GM19239 (cell line): ENCODE measurements at places on chromosomes 11 and 22.

DNA sequence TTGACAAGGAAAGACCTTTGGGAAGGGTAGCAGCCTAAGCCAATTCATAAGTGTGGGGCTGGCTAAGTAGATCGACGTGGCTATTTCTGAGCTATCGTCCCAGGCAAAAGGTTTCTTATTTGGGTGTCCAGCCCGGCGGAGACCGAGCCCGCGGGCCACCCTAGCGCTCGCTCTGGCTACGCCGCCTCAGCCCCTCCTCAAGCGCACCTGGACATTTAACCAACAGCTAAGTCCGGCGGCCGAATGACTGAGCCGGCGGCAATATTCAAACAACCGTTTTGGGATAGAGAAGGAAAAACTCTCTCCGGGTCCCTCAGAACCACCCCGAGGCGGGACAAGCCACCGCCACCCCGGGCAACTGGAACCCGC, 457 bp downstream of the RNF141 start:
- no peak for DNase-seq

DNA sequence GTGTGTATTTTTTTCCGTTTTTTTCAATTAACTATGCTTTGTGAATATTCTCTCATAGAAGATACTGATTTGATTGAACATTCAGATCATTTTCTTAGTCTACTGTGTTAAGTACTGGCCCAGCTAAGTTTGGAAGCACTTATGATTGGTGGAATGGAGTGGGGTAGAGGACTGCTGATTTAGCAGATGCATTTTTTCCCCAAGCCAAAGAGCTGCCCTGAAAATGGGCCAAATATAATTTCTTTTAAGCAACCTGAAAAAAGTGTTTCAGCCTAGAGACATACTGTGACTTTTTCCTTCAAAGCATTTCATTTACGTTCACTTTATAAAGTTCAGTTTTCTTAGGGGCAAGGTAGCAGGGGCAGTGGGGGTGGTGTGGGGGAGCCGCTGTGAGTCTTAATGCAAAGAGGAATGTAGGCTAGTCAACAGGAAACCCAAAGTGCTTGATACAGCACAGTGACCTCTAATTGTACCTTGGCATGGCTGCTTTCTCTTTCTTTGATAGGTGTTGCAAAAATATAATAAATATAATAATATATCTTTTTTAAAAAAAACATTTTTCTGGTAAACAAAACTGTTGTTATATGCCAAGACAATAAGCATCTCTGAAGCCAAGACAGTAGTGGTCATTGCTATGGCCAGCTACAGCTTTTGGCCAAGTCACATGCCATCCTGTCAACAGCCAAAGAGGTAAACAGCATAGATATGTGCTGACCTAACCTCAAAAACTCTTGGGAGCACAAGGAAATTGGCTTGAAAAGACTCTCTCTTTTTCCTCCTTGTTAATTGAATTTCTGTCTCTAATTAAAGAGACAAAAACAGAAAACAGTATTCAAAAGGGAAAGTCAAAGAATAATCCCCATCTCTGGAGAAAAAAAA, 58.8 kb downstream of the LIF start:
- no peak for DNase-seq

- DNase-seq: no peak
Measured at GRCh38 chr11:87719326-87720073, 455.7 kb downstream of the RAB38 start.

DNA sequence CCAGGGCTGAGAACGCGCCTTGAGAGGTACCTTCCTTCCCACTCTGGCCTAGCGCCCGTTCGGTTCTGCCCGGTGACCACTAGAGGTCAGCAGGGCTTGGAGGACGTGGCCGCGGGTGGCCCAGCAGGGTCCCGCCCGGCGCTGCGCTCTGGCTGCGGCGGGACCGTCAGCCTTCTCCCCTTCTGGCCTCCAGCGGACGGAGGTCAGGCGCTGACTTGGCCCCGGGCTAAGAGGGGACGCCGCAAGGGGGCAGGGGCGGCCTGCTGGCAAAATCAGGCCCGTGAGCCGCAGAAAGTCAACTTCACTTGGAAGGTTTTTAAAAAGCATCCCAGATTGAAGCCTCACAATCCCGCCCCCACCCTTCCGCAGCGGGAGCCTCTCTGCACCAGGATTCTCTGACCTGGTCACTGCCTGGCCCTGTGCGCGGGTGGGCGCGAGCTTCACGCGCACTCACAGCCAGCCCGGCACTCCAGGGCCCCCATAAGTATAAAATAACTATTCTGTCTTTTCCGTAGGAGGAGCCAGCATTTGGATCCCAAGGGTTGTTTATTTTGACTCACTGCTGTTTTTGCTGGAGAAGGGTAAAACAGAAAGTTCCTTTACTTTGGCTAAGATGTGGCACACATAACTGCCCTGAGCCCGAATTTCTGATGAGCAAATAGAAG, 23.2 kb upstream of the ZBTB16 start:
- no peak for DNase-seq

DNA sequence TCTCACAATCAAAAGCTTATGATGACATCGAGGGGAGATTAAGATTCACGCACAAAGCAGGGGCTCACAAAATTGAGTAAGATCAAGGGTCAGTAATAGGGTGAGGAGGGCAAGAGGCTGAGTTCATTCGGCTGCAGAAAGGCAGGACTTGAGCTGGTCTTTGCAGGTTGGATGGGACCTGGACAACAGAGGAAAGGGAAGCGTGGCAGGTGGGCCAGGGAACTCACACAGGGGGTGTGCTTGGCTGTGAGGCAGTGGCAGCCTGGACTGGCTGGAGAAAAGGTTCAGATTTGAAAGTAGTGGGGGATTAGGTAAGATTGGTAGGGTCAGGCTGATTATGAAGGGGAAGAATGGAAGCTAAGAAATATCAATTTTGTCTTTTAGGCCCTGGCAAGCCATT, 161.6 kb downstream of the PKNOX2 start:
- no peak for DNase-seq
